ENCODE measurements at places on chromosomes 12 and 14. TPM values are rescaled to one million over a fixed set of nuclear protein-coding genes. Genes with fewer than 3 reads are reported as not detected.

- no peak for DNase-seq
Measured at GRCh38 chr12:128976120-128976738, 123.0 kb downstream of the GLT1D1 start.

- no peak for DNase-seq
Measured at GRCh38 chr12:105504286-105504685, 173.8 kb downstream of the C12orf75 start.

- DNase-seq = no peak
Measured at GRCh38 chr12:98895086-98895651, 250.1 kb downstream of the APAF1 start.

DNA sequence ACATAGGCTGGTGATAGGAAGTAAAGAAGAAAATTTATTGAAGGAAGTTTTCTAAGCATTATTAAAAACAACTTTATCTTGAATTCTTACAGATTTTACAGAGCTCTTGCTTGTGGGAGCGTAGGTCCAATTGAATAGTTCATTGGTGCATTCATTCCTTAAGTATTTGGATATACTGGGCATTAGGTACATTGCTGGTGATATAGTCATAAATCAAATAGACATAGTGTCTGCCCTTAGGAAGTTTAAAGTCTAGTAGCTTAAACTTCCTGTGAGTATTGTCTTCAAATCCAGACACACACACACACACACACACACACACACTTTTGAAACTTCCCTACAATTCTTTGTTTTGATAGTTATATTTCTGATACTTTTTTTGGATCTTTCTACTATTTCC is 226.7 kb downstream of the FUT8 start:
- DNase-seq = no peak

GRCh38 chr12:30110498-30110897 is 326.8 kb upstream of the TMTC1 start:
- DNase-seq = no peak

PGF gene
- total RNA-seq = 4.2 TPM

CTDSP2 gene
- 82.6 TPM for total RNA-seq

GPR162 gene
- total RNA-seq = 6.5 TPM

LMNTD1 gene
- not detected for total RNA-seq
